ENCODE measurements at places on chromosomes 6 and 20. TPM values are rescaled to one million over a fixed set of nuclear protein-coding genes. Genes with fewer than 3 reads are reported as not detected.

The TREML1 gene
- 1.4 TPM for total RNA-seq

The HLA-DQB2 gene
- 8.2 TPM for total RNA-seq

- DNase-seq: no peak
Observed at GRCh38 chr20:17635332-17636244, 46.5 kb downstream of the RRBP1 start.

- DNase-seq: no peak
Observed at GRCh38 chr6:112396221-112396620, 49.1 kb downstream of the RFPL4B start.

GRCh38 chr6:89489078-89489477 lies 56.1 kb downstream of the ANKRD6 start:
- DNase-seq: no peak

DNA sequence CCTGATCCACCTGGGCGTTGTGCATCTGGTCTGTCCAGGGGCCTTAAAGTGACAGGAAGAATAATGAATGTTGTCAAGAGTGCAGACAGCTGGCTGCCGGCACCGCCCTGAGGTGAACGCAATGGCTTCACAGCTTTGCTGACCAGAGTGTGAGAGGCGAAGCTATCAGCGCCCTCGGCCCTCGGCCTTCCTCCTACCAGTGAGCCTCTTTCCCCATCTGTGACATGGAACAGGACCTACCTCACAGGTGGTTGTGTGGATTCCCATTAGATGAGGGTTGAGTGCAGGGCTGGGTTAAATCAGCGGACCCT lies 54.8 kb downstream of the CTCFL start:
- DNase-seq: no peak

DNA sequence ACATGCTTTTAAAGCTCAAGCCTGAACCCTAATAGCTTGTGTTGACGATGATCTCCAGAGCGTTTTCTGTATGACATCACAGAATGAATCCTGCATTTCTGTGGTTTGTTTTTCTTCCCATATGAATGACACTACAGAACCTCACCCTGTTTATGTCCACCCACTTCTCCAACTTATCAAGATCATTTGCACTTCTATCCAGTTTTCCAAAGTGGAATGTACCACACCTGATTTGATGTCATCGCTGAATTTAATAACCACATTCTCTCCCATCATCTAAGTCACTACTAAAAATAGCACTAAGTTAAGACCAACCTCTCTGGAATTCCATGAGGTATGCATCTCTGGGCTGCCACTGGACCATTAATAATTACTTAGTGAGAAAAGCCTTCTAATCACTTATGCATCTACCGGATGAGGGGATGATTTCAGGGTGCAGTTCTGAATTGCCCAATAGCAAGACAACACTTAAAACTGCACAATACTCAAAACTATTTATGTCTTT lies 33.3 kb upstream of the CITED2 start:
- DNase-seq: no peak

GRCh38 chr6:4603291-4603690 lies 172.9 kb upstream of the CDYL start:
- no peak for DNase-seq

DNA sequence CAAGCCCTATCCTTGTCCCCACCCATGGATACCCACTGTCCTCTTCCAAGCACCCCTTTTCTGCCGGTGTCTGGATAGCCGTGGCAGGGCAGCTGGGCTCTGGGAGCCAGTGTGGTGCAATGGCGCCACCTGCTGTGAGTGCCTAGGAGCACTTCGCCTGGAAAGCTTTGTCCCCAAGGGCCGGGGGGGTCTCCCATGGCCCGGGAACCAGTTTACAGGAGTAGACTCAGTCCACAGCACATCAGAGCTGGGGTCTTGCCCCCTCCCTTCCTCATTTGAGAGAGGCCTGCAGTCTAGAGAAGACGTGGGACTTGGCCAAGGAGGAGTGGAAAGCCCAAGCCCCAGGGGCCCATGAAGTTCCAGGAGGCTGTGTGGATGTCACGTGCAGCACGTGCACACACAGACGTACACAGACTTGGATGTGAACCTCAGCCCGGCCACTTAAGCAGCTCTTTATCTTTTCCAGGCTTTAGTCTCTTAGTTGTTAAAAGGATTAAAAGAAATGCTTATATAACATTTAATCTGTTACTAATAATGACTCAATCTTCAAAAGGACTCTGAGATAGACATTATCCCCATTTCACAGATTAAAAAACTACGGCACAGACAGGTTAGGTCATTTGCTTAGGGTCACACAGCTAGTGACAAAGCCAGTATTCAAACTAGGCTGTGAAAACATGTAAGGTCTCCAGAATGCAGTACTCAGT lies 40.9 kb upstream of the CDH22 start:
- peak; percentile 72 for DNase-seq

The LRRN4 gene
- total RNA-seq: not detected

GRCh38 chr6:12283904-12284303 lies 6.3 kb upstream of the EDN1 start:
- no peak for DNase-seq

DNA sequence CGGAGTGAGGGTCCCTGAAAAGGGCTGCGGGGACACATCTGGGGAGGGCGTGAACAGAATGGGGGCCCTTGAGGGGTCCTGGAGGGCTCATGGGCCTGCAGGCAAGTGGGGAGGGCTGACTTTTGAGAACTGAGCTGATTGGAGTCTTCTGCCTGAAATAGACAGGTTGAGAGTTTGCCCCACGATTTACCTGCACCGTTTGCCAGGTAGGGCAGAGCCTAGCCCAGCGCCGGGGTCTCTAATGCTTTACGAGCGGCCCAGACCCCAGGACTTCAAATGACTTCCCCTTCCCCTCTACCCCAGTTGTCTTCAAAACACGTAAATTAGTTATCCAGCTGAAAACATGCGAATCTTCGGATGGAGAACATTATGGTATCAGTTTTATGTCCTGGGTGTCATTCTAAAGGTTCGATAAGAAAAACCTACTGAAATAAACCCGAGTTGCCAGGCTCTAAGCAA lies 1.3 kb downstream of the PLCB1 start:
- DNase-seq: no peak

- DNase-seq: no peak
Observed at GRCh38 chr6:52261229-52261628, 16.9 kb upstream of the IL17F start.

GRCh38 chr6:105851113-105851580 lies 235.0 kb upstream of the PRDM1 start:
- DNase-seq: no peak

GRCh38 chr6:31358302-31358701 lies 1.3 kb upstream of the HLA-B start:
- no peak for DNase-seq

- DNase-seq: no peak
Observed at GRCh38 chr20:53515749-53516148, 77.9 kb downstream of the ZNF217 start.

- no peak for DNase-seq
Observed at GRCh38 chr6:151627689-151628444, 134.1 kb downstream of the CCDC170 start.

- no peak for DNase-seq
Observed at GRCh38 chr20:18007534-18008292, 38.9 kb downstream of the MGME1 start.

The CCR6 gene
- total RNA-seq: 0.23 TPM

DNA sequence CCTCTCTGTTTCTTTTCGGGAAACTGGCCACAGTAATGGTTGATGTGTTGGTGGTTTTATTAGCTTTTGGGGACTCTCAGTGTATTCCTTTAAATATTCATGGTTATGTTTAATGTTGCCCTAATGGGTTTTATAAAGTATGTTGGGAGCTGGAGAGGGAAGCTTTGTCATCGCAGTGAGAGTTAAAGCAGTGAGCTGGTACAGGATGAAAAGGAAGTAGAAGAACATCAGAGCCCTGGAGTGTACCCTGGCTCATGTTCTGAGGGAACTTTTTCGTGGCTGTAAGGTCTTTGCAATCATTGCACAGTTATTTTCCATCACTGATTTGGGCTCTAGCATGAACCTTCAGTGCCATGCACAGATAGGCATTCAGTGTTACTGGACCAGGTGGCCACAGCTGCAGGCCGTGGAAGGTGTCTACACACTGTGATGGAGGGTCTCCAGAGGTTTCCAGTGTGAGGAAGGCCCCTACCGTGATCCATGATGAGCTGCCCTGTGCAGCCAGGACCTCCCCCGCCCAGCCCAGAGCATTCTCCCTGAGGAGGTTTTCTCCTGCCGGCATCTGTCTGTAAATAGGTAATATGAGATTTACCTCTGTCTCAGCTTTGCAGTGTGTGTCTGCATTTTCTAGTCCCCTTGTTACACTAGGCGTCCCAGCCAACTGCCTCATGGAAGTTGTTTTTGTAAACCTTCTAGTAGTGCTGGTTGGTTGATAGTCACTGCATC lies 22.4 kb upstream of the TMEM217 start:
- DNase-seq: no peak

The SF3B5 gene
- total RNA-seq: 122 TPM

DNA sequence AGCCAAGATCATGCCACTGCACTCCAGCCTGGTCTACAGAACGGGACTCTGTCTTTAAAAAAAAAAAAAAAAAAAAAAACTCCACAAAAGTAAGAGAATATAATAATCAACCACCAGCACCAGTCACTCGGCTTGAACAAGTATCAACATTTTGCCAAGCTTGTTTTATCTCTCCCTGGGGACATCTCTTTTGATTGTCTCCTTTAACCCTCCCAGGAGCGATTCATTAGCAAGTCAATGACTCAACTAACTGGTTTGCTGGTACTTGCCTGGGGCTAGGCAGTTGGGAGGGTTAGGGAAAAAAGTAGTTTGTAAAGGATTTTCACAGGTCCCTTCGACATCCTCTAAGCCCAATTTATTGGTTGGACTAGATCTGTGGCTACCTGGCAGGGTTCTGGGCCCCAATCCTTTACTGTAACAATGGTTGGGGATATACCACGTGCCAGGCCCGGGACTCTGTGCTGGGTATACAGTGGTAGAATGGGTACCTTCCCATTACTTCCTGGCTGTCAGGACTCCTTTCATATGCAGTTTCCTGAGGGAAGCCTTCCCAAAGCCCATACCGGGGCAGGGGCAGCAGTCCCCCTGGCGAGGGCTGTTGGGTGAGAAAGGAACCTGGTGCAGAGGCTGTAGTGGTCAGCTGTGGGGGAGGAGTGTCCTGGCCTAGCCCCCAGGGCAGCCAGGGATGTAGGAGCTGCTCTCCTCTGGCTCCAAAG lies 12.2 kb downstream of the TGIF2 start:
- DNase-seq: no peak

The TSBP1 gene
- total RNA-seq: not detected

The ZBTB2 gene
- 36.9 TPM for total RNA-seq

- no peak for DNase-seq
Observed at GRCh38 chr6:135710042-135710441, 141.5 kb upstream of the PDE7B start.

The C4B gene
- total RNA-seq: 4.6 TPM

DNA sequence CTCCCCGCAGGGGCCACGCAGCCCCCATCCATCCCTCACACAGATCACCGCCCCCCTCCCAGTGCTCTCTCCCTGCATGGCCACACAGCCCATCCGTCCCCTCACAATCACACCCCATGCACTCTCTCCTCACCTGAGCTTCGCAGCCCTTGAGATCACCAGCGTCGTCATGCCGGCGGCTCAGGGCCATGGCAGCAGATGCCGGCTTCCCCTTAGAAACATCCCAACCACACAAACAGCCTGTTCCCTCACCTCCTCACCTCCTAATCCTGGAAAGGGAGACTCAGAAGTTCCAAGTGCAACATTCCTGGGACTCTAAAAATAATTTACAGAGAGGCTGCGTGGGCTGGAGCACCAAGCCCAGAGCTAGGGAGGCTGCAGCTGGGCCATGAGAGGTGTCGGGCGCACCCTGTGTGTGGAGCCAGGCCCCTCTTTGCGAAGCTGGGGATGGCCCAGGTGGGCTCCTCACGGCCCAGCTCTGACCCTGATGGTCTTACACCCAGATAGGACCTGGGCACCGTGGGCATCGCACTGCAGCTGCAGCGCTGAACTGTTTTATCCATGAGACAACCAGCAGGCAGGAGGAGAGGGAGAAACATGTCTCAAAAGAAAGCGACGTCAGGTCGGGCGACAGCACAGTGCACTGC lies 125.3 kb downstream of the DLL1 start:
- DNase-seq: no peak

- no peak for DNase-seq
Observed at GRCh38 chr6:49563006-49563886, 12.8 kb downstream of the C6orf141 start.

GRCh38 chr6:37005827-37006567 lies 542 bp downstream of the FGD2 start:
- no peak for DNase-seq

GRCh38 chr20:59153832-59154231 lies 9.8 kb upstream of the ZNF831 start:
- no peak for DNase-seq

- no peak for DNase-seq
Observed at GRCh38 chr6:148304976-148305375, 37.7 kb upstream of the SASH1 start.

GRCh38 chr6:7537565-7538174 lies 3.8 kb upstream of the DSP start:
- no peak for DNase-seq

- no peak for DNase-seq
Observed at GRCh38 chr6:11770546-11771466, 7.8 kb downstream of the ADTRP start.

DNA sequence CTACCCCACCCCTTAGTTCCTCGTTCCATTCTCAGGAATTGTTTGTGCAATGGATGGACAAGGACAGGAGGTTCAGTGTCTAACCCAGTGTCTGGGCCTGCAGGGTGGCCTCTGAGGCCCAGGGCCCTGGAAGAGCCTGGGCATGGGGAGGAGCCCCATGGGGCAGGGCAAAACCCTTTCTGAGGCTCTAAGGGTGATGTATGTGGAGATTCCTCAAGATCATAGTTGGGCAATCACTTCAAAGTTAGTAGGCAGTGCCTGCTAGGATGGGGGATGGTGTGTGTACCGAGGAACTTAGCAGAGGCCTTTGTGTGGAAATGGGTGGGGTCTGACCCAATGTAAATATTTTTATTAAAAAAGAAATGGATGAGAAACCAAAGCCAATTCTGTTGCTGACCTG lies 6.7 kb upstream of the C2 start:
- no peak for DNase-seq

GRCh38 chr6:122657601-122658000 lies 47.4 kb downstream of the PKIB start:
- no peak for DNase-seq

The SPACA1 gene
- total RNA-seq: not detected

DNA sequence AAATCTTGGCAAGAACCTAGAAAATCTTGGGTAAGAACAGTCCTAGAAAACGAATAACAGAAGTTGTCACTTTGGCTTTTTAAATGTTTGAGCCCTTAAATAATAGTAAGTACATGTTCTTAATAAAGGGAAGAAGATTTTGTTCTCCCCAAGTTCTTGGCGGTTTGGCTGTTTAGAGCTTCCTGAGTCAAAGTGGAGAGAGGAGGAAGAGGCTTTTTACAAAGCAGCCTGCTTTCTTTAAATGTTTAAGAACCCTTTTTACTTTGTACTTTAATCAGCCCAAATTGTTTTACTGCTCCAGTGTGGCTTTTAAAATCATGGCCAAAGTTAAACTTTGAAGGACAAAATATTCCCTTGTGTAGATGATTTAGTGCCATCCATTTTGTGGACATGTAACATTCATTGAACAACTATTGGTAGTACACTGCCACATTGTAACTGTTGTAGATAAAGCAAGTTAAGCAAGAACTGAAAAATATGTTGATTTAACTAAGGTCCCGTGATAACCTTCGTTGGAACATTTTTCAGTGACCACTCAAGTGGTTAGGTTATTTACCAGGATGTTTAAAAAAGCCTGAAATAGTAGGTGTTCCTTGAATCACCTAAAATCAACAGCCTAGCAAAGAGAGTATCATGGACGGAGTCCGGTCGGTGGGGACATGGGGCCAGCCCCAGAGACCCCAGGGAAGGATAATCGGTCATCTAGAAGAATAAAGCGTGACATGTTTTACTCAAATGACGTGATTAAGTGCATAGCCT lies 2.4 kb downstream of the AMD1 start:
- DNase-seq: no peak
